Right renal cortex interstitium (tissue), 3 donors: ENCODE measurements at places on chromosomes 5 and 9.

GRCh38 chr5:1001406-1002270 is 7.0 kb upstream of the NKD2 start:
- no peak for DNase-seq

- DNase-seq = no peak
These were observed 796.3 kb downstream of the MAT2B start for GRCh38 chr5:164301708-164302107.

- DNase-seq = no peak
These were observed 301.7 kb downstream of the ATPSCKMT start for GRCh38 chr5:9947944-9948343.

GRCh38 chr9:19493876-19494275 is 85.1 kb downstream of the ACER2 start:
- no peak for DNase-seq

- no peak for DNase-seq
These were observed 45.5 kb upstream of the S1PR3 start for GRCh38 chr9:88945636-88946333.

DNA sequence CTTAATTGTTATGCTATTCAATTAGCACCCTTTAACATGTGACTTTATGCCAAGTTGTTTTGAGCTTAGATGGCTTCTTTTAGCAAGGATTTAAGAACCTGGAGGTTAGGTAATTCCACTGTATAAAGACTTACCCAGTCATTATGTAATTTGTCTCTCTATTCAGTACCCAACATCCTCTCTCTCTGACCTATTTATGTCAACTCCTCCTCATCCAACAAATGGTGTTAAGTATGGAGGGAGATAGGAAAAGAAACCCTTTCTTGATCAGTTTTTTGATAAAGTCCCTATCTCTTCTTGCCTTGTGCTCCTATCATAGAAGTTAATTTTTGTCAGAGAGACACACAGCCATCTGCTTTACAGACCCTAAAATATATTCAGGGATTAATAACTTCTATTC is 181.2 kb upstream of the GPR151 start:
- DNase-seq = no peak

DNA sequence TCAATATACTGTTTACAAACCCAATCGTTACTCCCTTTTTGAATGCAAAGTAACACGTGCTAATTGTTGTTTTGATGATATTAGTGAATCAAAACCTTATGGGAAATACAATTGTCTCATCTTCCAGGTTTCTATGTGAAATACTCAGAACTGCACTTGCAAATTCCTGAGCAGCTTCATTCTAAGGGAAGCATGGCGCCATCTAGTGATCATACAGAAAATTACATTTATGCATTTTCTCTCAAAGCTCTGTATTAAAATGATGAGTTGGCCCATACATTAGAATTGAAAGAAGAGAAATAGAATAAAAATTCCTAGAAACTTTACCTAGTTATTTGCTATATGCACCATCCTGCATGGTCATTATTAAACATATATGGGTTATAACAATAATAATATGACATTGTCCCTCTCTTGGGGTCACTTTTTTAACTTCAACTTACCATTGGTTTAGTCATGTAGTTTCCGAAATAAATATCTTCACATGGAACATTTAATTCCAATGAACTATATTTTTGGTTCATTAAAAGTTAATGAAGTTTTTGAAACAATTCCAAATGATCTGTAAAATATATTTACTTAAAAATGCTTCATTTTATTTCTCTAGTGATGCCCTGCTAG is 220.0 kb downstream of the PDE4D start:
- no peak for DNase-seq

GRCh38 chr5:163914910-163915309 is 409.5 kb downstream of the MAT2B start:
- DNase-seq = no peak

DNA sequence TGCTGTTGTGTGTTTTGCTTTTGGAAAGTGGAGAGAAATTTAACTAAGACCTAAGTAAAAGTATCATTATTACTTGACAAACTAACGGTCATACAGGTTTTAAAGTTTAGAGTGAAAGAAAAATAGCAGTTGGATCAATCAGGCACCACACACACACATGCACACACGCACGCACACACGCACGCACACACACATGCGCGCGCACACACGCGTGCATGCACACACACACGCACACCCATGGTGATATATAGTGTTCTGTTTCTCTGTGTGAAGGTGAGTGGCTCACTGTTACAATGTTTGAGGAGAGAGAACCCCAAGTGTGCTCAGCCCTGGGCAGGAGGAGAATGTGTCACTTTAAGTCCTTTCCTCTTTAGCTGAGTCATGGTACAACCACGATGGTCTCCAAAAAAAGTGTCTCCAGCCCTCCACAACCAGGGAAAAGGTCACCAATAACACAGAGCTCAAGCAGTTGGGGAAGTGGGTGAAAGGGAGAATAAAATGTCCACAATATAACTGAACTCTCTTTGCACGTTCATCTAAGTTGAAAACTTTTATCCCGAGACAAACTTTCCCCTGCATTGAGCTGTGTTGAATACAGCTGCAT is 3.2 kb downstream of the ZNF366 start:
- DNase-seq = no peak

DNA sequence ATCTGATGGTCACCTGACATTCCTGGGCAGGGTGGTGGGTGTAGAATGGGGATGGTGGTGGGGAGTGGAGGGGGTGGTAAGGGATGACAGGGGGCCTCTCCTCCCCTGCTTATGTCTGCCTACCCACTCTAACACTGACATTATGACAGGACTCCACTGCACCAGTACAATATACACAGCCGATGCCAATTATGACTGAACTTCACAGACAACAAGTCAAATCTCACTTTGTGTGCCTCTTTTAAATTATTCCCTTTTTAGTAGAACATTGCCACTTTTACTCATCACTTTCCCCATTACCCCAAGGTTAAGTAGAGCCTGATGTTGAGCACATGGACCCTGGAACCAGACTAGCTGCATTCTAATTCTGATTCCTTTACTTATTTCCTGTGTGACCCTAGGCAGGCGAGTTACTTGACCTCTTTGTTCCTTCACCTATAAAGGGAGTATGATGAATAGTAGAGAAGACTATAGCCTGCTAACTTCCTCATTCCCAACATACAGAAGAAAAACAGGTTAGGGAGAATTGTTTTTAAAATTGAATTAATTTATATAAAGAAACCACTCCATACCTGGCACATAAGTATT is 464.7 kb downstream of the DMRT2 start:
- DNase-seq = no peak

DNA sequence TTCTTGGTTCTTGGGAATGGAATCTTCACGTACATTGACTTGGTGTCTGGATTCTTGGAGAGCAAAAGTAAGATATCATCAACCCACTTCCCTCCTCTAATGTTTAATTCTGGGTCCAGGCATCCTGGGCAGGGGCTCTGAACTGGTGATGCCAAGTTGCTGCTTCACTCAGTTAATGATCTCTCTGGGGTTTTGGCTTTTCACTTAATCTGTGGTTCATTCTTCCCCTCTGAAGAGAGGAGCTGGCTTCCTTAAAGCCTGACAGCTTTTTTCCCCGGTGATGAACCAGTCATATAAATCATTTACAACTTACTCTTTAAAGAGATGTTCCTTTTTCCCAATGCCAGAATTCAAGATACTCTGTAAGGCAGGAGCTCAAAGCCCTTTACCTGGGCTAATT is 65.9 kb downstream of the ARHGAP26 start:
- no peak for DNase-seq

GRCh38 chr5:14270209-14270702 is 127.1 kb downstream of the TRIO start:
- DNase-seq = no peak

- no peak for DNase-seq
These were observed 260.3 kb downstream of the TRIM36 start for GRCh38 chr5:114909424-114909823.

DNA sequence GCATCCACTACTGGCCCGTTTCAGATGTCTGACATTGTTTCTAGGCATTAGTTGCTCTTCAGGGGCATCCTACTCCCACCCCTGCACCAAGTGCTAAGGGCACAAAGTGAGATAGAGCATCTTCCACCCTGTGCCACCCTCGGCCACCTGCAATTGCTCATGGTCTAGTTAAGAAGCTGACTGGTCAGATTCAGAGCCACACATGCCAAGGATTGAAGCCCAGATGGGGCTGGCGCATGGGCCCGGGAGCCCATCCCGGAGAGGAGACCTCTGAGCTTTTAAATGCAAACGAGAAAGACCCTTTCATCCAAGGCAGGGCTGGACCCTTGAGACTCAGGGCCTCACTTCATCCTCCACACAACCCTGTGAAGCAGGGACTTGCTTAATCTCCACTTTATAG is 28.5 kb downstream of the HRH2 start:
- DNase-seq = no peak

DNA sequence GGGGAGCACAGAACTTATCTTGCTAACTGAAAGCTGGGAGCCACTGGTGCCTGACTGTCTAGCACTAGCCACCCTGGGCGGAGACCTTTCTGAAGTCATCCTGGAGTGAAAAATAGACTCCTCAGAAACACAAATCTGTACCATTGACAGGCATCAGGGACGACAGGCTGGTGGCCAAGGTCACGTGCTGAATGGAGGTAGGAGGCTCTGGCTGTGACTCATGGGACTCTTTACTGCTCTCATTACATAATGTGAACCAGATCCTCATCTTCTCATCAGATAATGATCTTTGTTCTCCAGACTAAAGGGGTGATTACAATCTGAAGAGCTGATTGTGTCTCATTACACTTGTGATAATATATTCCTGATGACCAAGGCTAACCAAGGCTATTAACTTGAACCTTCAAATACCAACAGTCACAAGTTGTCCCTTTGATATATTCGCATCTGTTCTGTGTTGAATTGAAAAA is 91.8 kb downstream of the SEMA5A start:
- DNase-seq = no peak

- DNase-seq = no peak
These were observed 14.0 kb upstream of the JAK2 start for GRCh38 chr9:4970970-4971641.

GRCh38 chr9:20033511-20033910 is 244.7 kb upstream of the SLC24A2 start:
- no peak for DNase-seq

DNA sequence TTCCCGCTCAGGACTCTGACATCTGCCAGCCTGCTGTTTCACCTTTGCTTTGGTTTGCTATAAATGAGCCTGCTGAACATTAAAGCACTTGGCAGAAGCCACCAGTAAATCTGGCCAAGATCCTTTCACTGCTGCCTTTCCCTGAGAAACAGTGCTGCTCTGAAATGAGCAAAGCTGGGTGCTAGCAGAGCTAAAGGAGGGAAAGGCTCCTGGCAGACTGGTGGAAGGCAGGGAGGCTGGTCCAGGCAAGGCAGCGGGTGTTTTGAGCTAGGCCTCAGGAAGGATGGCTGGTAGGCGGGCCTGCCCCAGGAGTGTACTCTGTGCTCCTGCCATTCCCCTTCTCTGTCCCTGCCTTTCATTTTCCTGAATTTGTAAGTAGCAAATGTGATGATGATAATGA is 52.5 kb upstream of the PTGS1 start:
- DNase-seq = no peak

DNA sequence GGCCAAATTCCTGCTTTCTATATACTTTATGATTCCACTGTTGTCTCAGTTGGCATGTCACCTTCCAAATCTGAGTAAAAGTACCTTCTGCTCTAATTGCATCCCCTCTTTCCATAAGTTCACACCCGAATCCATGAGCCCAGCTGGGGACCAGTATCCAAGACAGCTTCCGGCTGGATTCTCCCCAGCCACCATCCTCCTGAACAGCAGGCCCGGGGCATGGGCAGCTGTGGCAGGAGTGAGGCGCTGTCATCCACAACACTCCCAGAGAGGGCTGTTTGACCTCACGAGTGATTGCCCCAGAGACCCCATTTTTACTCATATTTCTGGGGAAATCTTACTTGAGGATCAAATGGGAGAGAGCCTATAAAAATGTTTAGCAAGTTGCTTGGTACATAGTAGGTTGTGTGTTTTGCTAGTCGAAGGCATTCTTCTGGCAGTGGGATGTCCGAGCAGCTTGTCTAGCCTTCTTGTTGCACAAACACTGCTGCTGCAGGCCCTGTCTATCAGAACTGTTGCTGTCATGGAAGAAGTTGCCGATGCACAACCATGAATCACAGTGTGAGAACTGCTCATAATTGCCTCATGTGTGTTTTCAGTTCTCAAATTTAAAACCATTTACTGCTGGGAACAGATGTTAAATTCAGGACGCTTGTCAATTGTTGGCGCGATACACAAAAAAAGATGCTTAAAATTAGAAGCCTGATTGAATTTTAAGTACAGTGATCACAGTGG is 93.8 kb downstream of the HSPA4 start:
- no peak for DNase-seq

DNA sequence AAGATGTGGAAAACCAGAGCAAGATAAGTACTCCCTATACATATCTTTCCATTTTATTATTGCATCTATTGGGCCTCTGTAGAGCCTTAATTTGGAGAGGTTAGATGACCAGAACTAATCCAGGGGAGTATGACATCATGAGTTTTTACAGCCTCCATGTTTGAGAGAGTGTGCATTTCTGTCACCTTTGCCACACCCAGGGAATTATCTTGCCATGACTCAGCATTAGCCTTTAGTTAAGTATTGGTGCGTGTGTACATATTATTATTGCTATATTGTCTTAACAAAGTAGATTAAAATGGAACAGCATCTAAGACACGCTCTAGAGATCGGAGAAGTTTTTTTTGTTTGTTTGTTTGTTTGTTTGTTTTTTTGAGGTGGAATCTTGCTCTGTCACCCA is 27.6 kb downstream of the DIMT1 start:
- no peak for DNase-seq

DNA sequence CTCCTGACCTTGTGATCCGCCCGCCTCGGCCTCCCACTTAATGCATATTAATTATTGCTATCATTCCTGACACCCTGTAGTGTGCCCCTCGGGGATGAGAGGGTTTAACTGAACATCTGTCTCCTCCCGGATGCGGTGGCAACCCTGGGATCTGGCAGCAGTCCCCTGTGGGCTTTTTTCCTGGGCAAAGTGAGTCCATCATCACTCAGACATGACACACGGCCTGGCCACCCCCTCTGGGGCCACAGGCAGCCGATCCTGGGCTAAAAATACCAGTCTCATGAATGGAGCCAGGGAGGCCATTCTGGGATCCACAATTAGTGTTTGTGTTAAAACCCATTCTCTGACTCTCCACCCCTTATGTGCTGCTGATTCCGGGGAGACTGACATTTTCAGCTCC is 161.2 kb downstream of the RGS3 start:
- DNase-seq = no peak

DNA sequence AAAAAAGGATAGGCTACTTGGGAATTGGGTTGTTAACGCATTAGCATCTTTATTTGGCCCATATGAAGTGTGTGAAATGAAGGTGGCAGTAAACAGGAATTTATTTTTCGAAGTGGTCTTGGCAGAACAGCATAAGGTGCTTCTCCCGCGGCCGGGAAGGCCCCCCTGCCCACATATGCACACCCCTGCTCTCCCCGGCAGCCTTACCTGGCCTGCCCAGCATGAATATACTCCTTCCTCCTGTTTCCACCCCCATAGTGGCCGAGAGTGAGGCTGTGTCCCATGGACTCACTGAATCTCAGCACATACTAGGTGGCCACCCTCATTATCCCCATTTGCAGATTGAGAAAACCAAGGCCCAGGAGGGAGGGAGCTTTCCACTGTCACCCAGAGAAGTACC is 54.0 kb upstream of the OLFM1 start:
- DNase-seq = no peak
